CD4-positive, alpha-beta T cell treated with Interferon gamma for 1 hour (primary cell): ENCODE measurements at places on chromosomes 2 and 18.

GRCh38 chr2:212727751-212728150, 189.1 kb upstream of the ERBB4 start:
- DNase-seq: no peak

DNA sequence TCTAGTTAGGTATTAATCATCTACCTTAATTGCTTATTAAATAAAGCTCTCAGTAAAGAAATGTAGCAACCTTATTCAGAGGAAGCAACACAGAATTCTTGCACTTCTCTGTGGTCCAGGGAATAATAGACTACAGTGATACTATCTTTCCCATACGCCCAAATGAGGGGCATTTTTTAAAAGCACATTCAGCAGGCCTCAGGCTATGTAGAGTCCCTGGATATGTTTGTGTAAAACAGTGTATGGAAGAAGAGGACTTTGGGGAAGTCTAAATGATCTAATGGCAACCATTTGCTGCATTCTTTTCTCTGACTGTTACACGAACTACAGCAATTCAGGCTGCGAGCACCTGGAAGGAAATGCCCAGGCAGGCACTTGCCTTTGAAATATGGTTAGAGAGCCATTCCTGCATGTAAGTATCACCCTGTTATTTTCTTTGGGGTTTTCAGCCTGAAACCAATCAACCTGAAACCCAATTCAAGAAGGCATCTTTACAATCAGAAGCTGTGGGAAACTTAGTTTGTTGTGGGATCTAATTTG, 1814.7 kb upstream of the CELF4 start:
- no peak for DNase-seq

DNA sequence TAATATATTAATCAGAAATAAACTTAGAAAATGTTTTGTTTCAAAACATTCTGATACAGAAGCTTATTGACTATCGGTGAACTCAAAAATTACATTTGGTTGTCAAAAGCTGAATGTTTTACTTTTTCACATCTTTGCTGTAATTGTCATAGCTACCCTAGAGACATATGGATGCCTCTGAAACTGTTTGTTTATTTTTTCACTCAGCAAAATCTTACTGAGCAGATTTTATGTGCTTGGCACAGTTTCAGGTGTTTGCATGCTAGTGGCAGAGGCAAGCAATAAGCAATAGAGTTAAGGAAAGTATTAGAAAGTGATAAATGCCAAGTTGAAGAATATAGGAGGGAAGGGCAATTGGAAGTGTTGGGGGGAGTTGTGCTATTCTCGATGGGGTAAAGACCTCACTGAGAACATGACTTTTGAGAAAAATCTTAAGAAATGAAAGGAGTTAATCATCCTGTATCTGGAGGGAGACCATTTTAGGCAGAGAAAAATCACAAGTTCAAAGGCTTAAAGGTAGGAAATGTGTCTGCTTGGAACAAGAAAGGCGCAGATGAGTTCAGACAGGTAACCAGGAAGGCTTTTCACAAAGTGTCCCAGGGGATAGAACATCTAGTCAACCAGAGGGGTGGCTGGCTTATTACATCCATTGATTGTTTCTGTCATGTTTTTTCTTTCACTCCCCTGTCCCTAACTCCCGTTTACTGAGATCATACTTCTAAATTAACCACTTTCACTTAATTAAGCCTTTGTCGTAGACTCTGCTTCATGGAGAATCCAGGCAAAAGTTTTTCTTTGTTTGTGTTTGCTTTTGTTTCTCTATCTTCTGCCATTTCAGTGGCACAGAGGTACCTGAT, 27.2 kb upstream of the COBLL1 start:
- DNase-seq: no peak

GRCh38 chr2:64780041-64780440, 126.3 kb upstream of the SERTAD2 start:
- DNase-seq: no peak

DNA sequence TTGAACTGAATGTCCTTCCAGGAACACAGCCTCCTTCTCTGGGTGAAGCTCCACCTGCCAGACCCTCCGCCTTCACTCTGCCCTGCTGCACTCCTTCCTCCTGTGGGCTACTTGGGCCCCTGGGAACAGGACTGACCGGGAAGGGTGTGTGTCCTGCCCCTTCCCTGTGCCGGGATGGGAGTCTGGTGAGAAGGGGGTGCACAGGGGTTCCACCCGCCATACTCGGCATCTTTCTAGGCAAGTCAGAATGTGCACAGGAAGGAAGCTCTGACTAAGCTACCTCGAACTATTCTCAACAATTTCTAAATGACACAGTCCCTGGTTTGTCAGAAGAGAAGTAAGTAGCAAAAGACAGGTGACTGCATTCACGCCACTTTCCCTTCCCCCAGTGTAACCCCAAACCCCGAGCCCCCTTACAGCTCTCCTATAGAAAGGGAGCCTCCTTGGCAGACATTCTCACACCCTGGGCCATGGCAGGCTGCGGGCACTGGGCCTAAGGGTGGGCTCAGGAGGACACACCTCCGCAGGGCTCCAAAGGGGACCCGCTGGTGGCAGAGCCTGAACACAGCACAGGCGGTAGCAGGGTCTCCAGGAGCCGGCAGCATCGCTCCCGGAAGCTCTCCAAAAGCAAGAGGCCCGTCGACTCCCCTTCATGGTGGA, 184.1 kb downstream of the HDAC4 start:
- no peak for DNase-seq

- DNase-seq: no peak
These were observed 19.1 kb downstream of the EIF2AK3 start for GRCh38 chr2:88608184-88608583.

DNA sequence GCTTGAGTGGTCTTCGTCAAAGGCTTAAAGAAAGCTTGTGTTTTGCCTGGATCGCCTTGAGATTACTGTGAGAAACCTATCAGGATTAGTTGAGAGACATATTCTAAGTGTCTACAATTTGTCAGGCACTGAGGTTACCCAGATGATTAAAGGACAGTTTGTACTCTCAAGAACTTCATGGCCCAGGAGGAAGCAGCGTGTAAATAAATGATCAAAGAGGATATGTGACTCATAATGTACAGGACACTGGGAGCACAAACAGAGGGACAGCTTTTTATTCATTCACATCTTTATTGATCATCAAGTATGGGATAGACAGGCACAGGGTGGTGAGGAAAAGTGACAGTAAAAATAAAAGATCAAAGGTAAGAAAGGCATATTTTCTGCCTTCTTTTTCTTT, 152.6 kb upstream of the FSHR start:
- no peak for DNase-seq

- DNase-seq: no peak
These were observed 140.6 kb downstream of the TMX3 start for GRCh38 chr18:68574311-68574710.

DNA sequence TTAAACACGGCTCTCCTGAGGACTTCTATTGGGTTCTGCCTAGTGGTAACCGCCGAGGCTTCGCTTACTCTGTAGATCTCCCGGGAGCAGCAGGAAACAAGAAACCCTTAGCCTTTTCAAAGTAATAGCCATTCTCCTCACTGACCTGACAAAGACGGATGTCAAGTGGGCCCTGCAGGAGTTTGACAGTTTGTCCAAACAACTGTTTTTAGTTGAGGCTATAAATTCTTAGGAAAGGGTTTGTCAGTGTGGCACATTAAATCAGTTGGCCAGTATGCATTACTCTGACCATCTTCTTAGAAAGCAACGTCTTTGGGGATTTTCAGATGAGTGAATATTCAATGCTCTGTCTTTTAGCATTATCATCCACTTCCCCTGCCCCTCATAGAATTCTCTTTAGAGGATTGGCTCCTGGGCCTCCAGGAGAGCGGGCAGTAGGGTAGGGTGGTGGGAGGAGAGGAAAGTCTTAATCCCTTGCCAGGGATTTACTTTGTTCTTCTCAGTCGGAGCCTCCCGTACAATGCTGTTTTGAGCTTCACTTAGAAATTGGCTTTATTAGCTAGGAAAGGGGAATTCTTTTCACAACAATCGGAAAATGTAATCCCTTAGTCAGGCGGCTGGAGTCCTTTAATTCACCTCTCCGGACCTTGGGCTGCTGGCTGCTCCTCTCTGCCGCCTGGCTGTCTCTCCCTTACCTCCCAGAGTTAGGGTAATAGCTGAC, 13.3 kb upstream of the C18orf32 start:
- no peak for DNase-seq

DNA sequence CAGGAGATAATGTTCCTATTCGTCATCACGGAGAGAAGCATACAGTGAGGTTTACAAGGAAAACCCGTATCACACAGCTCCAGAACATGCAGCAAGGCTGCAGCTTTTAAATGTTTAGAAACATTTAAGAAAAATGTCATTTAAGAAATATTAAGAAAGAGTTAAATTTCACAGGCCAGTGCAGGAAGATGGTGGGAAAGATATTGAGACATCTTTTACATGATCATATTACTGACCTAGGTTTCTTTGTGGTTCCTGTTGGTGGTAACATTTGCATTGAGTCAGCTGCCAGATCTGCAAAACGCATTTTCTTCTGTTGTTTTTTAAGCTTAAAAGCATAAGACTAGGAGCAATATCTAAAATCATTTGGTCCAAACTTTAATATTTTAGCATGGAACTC, 44.9 kb downstream of the CPO start:
- no peak for DNase-seq

DNA sequence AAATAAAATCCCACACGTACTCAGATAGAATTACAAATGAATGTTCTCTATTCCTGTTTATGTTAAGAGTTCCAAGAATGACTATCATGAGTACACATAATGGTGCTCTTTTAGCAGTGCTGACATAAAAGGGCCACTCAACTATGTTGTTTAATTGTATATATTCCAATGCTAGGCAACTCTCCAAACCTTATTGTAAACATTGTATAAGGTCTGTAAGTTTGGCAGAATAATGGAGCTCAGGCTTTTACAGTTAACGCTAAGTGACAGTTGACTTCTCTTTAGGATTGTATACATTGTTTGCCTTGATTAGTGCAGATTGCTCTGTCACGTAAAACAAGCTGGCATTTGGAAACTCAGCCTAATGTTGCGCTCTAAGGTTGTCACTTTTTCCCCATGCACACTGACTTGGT, 20.8 kb downstream of the RBMS1 start:
- DNase-seq: no peak

- DNase-seq: no peak
These were observed 10.0 kb upstream of the MTERF4 start for GRCh38 chr2:241112046-241112445.

DNA sequence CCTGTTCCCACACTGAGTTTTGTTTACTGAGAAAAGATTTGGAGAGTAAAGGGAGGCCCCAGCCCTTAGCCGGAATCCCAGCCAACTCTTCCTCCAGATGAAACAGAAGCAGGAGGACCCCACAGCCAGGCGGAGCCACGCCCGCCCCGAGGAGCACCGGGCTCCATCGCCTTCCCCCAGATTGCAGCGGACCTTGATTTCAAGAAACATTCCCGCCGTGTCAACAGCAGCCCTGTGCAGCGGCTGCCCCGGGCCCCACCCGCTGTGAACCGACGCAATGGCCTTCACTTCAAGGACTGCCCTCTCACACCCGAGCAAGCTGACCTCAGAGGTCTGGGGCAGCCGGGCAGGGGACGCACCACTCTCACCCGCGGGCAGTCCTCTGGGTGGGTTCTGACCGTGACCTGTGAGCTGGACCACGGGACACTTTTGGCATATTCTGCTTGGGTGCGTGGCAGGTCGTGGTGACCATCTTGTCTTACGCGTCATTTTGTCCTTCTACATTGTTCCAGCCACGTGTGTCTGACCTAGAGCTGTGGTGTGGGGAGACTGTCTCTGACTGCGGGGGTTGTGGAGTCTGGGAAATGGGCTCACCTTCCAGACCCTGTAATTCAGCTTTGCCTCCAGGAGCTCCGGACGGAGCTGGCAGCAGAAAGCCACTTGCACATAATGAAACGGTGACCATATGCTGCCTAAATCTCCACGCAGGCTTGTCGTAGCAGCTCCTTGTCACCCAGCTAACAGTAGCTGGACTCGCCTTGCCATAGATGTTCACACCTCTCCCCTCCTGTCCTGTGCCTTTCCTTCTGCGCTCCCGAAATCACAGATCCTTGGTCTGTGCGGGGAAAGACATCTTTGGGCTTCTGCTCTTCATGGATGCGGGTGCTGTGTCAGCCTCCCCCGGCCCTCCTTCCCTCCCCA, 32.0 kb upstream of the INHBB start:
- no peak for DNase-seq

- DNase-seq: no peak
These were observed 15.2 kb downstream of the RAMP1 start for GRCh38 chr2:237874585-237875161.

DNA sequence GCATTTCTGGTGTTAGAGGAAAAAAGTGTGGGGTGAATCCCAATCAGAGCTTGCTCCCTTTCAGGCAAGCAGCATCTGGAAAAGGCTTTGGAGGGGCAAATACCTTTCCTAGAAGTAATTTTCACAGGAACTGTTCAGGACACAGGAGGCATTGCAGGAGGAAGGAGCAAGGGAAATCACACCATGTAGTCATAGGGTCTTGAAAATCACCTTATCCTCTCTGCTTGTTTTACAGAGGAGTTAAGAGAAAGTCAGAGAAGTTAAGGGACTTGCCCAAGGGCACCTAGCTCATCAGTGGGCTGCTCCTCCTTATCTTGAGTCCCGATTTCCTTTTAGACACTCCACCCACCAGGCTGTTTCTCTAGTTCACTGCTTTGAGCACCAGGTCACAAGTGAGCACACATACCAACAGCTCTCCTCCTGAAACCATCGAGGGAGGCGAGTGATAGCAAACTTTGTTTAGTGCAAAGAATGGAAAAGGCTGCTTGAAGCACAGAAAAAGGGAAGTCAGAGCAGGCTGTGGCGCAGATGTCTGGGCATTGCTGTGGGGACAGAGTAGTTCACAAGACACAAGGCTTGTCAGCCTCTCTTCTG, 89.2 kb upstream of the CXCR4 start:
- DNase-seq: peak; percentile 72

GRCh38 chr2:145086910-145087309, 567.0 kb upstream of the ZEB2 start:
- DNase-seq: no peak

GRCh38 chr2:23871206-23871605, 55.7 kb downstream of the ATAD2B start:
- DNase-seq: no peak

- no peak for DNase-seq
These were observed 35.9 kb downstream of the EPC2 start for GRCh38 chr2:148680462-148680861.

DNA sequence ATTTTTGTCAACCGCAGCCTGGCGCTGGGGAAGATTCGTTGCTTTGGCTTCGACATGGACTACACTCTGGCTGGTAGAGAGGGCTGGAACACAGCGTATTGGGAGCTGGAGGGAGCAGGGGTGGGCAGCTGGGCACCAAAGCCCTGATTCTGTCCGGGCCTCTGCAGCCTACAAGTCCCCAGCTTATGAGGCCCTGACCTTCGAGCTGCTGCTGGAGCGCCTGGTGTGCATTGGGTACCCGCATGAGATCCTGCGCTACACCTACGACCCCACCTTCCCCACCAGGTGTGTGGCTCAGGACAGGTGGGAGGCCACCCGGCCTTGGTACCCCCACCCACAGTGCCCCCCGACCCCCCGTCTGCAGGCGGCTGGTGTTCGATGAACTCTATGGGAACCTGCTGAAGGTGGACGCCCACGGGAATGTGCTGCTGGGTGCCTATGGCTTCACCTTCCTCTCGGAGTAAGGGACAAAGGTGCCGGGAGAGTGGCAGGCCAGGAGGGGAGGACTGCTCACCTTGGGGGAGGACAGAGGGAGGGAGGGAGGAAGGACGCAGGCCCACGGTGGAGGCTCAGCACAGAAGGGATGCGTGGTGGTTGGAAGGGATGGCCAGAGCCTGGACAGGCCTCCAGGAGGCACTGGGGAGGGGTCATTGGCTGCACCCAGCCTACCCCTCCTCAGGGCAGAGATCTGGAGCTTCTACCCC, 1.2 kb downstream of the NT5DC4 start:
- no peak for DNase-seq

- no peak for DNase-seq
These were observed 86.0 kb downstream of the TACR1 start for GRCh38 chr2:75113231-75113869.

GRCh38 chr2:204608237-204608939, 63.1 kb downstream of the PARD3B start:
- DNase-seq: no peak
